ENCODE measurements at places on chromosomes 6 and 20. TPM values are rescaled to one million over a fixed set of nuclear protein-coding genes. Genes with fewer than 3 reads are reported as not detected.

The HUS1B gene
- total RNA-seq, result 0.78 TPM

GRCh38 chr20:11103866-11104265 is 430.1 kb upstream of the JAG1 start:
- H3K4me1 ChIP-seq, result no peaks in the 10 kb centered on the region
- H3K4me3 ChIP-seq, result no peak overlapping the region
- no peak for DNase-seq

- H3K27me3 ChIP-seq, result no peaks in the 10 kb centered on the region
- no peak overlapping the region for H3K27ac ChIP-seq
- H3K4me3 ChIP-seq, result no peak overlapping the region
- H3K36me3 ChIP-seq, result no peaks in the 10 kb centered on the region
Measured at GRCh38 chr6:69097948-69098347, 462.9 kb downstream of the ADGRB3 start.

DNA sequence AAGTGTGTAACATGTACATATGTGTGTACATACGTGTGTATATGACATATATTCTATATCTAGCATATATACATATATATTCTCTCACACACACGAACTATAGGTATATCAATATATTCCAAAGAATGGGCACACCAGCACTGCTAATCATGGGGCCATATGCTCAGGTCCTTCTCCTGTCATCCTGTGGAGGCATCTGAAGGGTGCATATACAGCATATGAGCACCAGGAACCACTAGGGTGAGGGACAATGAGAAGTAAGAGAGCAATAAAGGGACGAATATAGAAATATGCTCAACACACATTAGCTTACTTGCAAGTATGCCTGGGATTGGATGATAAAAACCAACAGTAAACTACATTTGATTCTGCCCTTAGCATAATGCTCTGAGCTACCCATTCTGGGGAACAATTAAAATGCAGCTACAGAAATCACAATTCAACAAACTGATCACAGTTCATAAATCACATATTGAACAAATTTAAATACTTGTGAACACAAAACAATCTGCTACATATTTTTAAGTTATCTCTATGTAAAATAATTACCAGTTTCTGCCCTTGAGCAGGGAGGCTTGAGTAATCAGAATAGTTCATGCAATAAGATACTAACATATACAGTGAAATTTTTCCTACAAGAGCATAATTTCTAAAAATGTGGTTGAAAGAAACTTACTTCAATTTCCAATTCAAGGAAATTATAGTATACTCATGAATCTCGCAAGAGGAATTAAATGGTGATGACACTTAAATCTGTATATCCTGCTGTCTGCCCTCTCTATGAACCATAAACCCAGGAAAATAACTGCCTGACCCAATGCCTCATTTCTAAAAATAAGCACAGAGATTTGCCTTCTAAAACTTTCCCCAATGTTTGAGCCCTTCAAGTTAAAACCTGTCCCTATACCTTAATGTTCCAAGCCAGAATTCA is 272.2 kb upstream of the THEMIS start:
- no peaks in the 10 kb centered on the region for H3K36me3 ChIP-seq
- H3K27me3 ChIP-seq, result no peaks in the 10 kb centered on the region
- no peak overlapping the region for H3K4me3 ChIP-seq
- H3K4me1 ChIP-seq, result no peaks in the 10 kb centered on the region
- DNase-seq, result no peak
